Stimulated activated CD4-positive, alpha-beta T cell treated with anti-CD3 and anti-CD28 coated beads, Interleukin-12 subunit alpha, Interleukin-12 subunit beta, amount 100 ng/mL, for 48 hours (primary cell): ENCODE measurements at places on chromosomes 16 and 17.

DNA sequence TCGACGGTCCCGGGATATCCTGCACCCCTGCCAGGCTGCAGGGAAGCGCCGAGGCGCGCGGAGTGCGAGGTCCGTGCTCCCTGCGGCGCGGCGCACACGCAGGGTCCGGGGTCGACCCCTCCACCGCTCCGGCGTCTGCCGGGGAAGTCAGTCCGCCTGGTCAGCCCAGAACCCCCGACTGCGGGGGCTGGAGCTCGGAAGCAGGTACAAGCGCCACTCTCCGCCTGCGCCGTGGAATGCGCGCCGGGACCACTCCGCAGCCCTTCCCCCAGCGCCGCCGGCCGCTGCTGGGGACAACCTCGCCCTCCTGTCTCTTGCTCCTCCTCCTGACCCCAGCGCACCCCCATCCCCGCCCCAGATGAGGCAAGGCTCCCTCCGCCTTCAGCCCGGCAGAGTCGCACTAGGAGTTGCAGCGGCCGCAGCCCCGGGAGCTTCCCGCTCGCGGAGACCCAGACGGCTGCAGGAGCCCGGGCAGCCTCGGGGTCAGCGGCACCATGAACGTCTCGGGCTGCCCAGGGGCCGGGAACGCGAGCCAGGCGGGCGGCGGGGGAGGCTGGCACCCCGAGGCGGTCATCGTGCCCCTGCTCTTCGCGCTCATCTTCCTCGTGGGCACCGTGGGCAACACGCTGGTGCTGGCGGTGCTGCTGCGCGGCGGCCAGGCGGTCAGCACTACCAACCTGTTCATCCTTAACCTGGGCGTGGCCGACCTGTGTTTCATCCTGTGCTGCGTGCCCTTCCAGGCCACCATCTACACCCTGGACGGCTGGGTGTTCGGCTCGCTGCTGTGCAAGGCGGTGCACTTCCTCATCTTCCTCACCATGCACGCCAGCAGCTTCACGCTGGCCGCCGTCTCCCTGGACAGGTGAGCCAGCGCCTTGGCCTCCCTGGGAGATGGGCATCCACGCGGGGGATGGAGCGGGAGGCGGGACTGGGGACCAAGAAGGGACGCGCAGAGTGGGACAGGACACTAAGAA lies at the start of gene GALR2:
TSS of gene GALR2 (plus strand) at position 392 of the 974 bp plus-strand sequence. CDS start at position 495, 103 bp downstream.
- DNase-seq: no peak

GRCh38 chr17:66715745-66716156 lies 119.2 kb upstream of the CACNG5 start:
- no peak for DNase-seq

DNA sequence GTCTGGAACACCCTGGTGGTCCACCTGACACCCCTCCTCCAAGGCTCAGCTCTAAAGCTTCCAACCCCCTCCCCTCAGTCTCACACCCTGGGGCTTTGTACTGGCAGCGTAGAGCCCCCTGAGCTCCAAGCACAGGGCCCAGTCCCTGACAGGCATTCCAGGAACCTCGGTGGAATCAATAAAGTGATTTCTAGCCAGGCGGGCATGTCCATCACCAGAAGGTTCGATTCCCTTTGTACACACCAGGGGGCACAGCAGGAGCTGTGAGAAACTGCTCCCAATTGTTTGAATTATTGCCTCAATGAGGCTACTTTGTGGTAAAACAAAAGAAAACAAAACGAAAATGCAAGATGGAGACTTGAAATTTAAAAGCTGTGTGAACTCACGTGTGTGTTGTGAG lies 51.8 kb downstream of the SMPD3 start:
- DNase-seq: no peak

DNA sequence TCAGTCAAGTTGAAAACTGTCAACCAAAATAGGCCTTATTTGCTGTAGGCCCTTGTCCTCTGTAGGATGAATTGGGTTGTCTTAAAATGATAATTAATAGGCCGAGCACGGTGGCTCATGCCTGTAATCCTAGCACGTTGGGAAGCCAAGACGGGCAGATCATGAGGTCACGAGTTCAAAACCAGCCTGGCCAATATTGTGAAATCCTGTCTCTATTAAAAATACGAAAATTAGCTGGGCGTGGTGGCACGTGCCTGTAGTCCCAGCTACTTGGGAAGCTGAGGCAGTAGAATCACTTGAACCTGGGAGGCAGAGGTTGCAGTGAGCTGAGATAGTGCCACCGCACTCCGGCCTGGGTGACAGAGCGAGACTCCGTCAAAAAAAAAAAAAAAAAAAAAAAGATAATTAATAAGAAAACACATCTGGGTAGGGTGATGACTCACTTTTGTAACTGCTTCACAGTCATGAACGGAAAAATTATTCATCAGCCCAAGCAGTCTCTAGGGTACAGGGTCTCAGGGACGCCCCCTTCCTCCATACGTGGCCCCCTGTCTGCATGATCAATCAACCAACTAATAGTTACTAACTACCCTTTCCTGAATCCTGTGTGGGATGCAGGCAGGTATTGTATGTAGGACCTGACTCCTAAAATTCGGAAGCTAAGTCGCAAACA lies 137.0 kb upstream of the RCVRN start:
- no peak for DNase-seq

DNA sequence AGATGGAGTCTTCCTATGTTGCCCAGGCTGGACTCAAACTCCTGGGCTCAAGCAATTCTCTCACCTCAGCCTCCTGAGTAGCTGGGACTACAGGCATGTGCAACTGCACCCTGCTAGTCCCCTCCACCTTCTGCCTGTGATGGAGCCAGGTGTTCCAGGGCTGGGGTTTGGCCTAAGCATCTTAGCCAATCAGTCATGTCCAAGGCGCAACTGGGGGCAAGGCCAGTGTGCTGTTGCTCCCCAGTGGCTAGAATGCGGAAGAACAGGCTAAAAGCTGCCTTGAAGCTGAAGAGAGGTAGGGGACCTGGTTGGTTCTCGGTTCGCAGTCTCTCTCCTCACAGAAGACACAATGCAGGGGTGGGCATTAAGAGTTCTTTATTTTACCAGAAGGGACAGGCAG lies 18.6 kb downstream of the FLOT2 start:
- no peak for DNase-seq

DNA sequence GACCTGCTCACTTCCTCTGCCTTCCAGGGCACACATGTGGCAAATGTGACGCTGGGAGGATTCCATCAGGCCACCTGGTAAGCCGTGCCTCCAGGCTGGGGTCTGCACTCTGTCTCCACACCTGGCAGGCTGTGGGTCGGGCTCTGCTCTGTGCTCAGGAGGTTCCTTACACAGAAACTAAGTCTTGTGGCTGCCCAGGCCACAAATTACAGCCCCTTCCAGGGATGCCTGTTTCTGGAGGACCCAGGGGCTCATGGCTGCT lies 58.2 kb downstream of the RMI2 start:
- DNase-seq: no peak

- no peak for DNase-seq
Observed at GRCh38 chr17:47877368-47878034, 18.5 kb upstream of the SP2 start.

DNA sequence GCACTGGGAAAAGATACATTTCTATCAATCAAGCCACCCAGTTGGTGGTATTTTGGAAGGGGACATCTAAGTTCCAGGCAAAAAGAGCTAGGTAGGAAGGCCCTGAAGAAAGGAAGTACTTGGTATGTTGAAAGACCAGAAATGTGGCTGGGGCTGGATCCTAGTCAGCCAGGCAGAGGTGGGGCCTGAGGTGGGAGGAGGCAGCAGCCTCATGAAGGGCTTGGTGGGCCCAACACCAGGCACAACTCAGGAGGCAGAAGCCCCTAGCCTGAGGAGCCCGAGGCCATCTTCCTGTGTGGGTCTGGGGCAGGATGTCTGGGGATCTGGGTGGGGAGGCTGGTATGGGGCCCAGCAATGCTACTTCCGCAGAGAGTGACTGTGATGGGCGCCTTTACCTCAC lies 105.9 kb downstream of the SALL1 start:
- no peak for DNase-seq

DNA sequence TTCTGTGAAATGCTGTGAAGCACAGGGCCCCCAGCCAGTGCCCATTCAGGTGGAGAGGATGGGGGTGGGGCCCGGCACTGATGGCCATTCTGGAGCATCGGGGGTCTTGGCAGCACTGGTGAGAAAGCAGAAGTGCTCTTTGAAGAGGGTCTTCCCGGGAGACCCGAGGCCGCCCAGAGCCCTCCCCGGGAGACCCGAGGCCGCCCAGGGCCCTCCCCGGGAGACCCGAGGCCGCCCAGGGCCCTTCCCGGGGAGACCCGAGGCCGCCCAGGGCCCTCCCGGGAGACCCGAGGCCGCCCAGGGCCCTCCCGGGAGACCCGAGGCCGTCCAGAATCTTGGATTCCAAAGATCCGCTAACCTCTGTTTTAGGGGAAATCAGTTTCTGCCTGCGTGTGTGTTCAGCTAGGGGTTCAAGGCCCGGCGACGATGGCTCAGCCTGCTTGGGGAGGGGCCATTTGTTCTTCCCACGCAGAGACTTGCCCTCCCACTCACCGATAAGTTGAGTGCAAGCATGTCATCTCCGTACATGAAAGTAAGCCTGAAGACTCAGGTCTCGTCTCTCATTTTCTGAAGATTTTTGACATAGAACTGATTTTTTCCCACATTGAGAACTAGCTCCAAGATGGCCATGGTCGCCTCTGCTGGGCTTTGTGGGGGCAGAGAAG lies 35.2 kb upstream of the CAPN15 start:
- DNase-seq: no peak

GRCh38 chr16:7888411-7888810 lies 555.8 kb downstream of the RBFOX1 start:
- DNase-seq: no peak

DNA sequence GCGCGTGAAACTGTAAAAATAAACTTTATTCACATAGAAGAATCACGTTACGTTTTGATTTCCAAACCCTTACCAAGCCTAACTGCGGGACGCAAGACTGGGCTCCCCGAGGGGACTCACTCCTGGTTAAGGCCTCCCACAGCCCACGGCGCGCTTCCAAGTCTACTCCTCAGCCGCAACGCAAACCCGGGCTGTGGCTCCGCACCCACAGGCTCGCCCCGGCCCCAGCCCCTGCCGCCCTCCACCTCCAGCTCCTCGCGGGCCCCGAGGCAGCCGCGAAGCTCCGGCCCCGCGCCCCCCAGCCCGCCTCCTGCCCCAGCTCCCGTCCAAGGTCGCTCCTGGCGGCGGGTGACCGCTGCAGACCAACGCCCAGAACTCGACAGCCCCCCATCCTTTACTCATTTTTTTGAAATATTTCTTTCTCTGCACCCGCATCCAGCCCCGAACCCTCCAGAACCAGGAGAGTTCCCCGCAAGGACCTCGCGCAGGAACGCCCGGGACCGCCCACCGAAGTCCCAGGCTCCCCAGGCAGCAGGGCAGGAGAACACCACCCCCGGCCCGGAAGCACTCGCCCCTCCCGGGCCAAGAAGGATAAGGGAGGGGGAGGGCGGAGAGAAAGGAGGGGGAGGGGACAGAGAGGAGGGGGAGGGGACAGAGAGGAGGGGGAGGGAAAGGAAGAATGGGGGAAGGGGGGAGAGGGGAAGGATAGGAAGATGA lies 912 bp downstream of the USP22 start:
- DNase-seq: peak; percentile 50

- DNase-seq: no peak
Observed at GRCh38 chr17:18226284-18226945, 980 bp downstream of the LLGL1 start.

DNA sequence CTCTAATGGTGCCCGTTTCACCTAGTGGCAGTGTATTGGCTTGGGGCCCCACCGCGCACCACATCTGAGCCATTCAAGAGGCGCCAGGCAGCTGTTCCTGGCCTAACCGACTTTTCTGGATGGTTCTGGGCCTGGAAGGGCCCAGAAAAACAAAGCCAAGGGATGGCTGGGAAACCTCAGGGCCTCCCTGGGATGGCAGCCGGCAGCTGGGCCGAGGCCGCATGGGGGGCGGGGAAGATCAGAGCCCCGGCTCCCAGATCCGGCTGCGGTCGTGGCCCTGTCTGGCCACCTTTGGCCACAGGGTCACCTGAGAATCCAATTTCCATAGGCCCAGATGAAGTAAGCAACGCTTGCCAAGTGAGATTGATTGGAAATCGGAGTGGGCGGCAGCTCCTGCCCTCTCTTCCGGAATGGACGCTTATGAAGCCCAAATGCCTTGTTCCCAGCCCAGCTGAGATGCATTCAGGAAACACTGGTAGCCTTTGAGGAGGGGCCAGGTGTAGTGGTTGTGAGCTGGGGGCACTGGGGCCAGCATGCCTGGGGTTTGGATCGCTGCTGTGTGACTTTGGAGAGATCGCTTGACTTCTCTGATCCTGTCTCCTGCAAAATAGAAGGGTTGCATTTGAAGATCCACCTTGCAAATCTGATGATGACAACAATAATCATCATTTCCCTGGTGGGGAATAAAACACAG lies 163.8 kb upstream of the GSE1 start:
- DNase-seq: no peak

- no peak for DNase-seq
Observed at GRCh38 chr17:20262226-20263114, 204.9 kb downstream of the LGALS9B start.

GRCh38 chr17:54608634-54609155 lies 292.0 kb upstream of the TOM1L1 start:
- DNase-seq: no peak

DNA sequence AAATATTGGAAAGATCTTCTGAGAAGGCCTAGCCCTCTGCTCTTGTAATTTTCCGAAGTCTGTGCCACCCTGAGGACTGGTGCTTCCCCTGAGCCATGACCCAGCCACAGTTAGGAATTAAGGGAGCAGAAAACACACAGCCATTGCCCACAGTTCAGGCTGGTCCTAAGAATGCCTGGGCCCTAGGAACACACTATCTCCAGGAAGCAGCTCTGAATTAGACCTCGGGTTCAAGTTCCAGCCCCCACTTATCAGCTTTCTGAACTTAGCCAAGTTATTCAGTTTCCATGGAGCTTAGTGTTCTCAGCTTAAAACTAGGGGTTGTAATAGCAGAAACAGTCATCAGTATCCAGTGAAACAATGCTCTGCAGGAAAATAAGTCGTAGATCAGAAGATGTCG lies 56.0 kb downstream of the CDH13 start:
- no peak for DNase-seq

DNA sequence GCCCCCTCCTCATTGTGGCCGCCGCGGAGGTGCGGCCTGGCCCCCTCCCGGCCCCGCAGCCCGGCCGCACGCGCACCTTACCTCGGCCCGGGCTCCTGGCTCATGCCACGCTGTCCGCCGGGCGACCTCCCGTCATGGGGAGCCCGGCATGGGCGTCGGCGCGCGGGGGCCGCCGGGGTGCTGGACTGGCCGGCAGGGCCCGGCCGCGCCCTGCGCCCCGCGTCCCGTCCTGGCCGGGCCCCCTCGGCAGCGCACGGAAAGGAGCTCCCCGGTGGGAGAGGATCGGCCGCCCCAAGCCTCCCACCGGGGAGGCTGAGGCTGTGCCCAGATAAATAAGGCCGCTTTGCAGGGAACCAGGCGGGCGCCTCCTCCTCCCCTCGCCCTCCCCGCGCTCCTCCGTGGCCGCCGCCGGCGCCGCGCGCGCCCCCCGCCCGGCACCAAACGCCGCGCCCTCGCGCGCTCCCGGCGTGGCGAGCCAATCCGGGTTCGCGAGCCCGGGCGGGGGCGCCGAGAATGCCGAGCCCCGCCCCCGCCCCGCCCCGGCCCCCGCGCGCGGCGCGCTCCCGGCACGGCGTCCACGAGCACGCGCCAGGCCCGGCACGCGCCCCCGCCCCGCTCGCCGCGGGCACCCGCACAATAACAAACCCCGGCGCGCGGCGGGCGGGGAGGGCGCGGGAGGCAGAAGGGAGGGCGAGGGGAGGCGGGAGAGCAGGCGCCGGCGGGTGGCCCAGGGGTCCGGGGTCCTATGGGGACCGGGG lies at the start of gene FBXL16:
TSS of gene FBXL16 (minus strand) at position 371 of the 758 bp plus-strand sequence. CDS start 8,396 bp downstream, outside the sequence.
- no peak for DNase-seq

- DNase-seq: no peak
Observed at GRCh38 chr16:30649725-30650368, 913 bp upstream of the PRR14 start.

GRCh38 chr17:48051706-48052486 lies 3.7 kb downstream of the NFE2L1 start:
- DNase-seq: no peak

GRCh38 chr17:15266325-15267125 lies 1.4 kb upstream of the PMP22 start:
- DNase-seq: no peak
